ENCODE measurements at places on chromosomes 5 and 9.

GRCh38 chr5:154039458-154039829 is 677 bp downstream of the MFAP3 start:
- no peak for DNase-seq

DNA sequence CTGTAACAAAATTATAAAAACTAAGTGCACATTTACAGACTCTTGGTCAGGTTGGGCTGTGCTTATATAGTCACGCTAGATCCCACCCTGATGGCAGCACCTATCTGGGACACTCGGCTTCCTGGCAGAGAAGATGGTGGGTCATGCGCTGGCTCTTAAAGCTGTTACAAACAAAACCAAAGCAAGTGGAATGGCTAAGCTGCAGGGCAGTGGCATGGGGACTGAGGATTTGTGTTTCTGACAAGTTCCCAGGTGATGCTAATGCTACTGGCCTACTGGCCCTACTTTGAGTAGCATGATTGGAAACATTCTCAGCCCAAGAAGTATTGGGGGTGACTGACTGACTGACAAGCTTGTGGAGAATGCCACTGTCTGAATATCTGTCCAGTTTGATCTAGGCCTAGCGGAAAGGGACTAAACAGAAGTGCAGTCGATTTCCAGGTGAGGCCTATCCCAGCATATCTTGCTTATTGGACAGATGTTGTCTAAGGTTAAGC is 8.3 kb downstream of the BTF3 start:
- DNase-seq, result no peak

DNA sequence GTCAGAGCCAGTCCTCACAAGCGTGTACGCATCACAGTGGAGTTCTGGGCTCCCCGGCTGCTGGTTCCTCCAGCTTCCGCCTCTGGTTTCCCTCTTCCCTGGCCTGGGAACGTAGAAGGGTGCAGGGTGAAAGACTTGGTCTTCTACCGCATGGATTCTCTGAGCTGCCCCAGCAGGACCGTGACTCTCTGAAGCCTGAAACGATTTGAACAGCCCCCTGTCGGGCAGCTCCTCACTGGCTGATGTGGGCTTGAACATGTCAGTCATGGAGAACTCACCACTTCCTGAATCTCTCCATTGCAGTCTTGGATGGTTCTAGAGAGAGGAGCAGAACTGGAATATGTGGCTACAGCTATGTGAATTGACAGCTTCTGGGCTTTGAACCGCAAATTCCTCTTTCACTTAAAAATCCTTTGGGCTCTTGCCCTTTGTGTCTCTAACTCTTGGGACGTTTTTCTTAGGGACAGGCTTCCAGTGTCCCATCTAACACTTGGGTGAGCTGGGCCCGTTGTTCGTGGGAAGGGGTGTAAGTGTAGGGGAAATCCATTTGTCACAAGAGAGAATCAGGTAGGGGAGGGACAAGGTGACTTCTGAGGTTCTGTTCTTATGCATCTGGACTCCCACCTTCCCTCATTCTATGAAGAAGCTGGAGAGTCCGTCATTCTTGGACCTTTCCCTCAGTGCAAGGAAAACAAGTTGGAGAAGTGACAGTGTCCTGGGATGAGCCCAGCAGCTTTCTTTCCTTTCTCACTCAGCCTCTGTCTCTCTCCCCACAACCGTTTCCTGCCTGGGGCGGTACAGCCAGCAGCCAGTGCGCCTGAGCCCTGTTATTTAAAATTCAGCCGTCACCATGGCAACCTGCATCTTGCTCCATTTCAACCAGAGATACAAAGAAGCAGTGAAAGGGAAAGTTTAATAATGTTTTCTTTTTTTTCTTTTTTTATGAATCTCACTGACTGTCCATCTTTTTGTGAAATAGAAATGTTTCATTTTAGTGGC is 84.7 kb downstream of the PTTG1 start:
- DNase-seq, result peak; percentile 78

- DNase-seq, result no peak
Measured at GRCh38 chr9:127506814-127507750, 55.8 kb downstream of the LRSAM1 start.

- DNase-seq, result no peak
Measured at GRCh38 chr5:3010301-3010952, 258.9 kb upstream of the IRX2 start.

GRCh38 chr5:142644640-142645361 is 41.1 kb downstream of the FGF1 start:
- no peak for DNase-seq

- DNase-seq, result no peak
Measured at GRCh38 chr5:76099756-76100155, 16.6 kb downstream of the SV2C start.

GRCh38 chr5:173623296-173623771 is 6.9 kb upstream of the BOD1 start:
- DNase-seq, result no peak

- peak; percentile 42 for DNase-seq
Measured at GRCh38 chr9:126523611-126524111, 90.1 kb upstream of the LMX1B start.

DNA sequence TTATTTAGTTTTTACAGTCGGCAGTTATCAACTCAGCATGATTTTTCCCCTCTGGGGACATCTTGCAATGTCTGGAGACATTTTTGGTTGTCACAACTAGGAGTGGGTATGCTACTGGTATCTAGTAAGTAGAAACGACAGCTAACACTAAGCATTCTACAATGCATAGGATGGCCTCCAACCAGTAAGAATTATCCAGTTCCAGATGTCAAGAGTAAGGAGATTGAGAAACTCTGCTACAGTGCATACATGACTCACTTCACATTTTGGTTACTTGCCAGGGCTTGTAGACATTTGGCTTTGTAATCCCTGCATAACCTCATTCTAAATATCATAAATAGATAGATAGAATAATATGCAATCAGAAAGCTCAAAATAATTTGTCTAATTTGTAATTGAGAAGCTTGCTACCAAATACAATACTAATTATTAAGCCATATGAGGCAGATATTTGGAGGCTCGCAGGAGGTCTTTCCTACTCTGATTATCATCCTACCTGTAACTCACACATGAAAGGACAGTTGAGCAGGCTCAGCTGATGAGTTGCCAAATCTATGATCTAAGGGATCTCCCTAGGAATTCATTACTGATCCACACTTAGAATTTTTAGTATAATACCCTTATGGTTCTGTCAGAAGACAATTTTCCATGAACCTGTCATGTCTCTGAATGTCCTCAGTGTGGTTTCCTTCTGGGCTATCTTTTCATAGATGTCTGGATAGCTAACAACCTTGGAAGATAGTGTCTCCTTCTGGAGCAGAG is 346.9 kb upstream of the TLE4 start:
- no peak for DNase-seq

GRCh38 chr5:56610093-56610698 is 205.2 kb upstream of the MAP3K1 start:
- no peak for DNase-seq

DNA sequence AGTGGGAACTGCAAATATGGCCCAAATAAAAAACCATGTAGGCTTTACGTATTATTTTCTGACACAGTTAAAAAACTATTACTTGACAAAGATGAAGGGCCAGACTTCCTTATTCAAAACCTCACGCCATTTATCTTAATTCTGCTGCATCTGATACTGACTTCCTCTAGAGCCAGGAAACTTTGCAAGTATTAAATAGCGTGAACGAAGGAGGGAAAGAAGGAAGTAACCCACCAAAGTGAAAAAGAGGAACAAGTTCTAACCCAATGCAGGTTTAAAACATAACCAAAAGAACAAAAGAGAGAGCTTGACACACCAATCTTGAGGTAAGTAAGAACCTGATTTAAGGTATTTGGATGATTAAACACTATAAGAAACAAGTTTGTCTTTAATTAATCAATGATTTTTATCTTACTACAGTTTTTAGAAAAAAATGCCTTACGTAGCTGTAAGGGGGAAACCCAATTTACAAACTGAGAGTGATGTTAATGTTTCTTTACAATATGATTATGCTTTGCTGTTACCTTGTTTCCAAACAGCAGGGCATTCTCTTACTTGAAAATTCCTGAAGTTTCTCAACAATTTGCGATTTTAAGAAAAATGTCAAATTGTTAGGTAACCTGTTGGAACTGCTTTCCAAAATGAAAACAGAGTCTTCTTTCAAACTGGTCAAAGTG is at the start of gene GAPT:
Gene GAPT, plus strand, starts transcription at position 220 of the 677 bp plus-strand sequence. CDS start 3,102 bp downstream, outside the sequence.
- no peak for DNase-seq

DNA sequence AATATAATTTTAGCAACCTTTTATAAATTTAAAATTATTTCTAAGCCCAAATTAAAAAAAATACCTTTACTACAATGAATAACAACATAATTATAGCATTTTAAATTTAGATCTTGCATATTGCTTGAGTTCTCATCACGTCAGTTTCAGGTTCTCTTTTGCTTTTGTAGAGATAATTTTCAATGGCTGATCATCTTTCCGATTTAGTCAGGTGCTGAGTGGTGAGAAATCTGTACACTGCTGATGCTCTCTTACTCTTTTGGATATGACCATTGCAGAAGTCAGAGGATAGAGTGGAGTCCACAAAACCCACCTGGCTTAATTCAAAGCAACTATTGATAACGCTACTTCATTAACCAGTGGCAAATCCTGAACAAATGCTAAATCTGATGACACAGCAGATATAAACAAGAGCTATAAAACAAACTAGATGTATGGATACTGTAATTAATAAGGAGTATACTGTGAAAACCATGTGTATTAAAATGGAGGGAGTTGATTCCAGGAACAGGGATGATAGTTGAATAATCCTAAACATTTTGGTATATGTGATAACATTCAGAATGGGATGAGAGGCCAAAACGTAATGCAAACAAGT is 394.8 kb downstream of the CSNK1G3 start:
- no peak for DNase-seq

GRCh38 chr9:97831843-97832636 is 21.0 kb upstream of the FOXE1 start:
- DNase-seq, result no peak

GRCh38 chr5:8349855-8350254 is 480.9 kb downstream of the MTRR start:
- no peak for DNase-seq

DNA sequence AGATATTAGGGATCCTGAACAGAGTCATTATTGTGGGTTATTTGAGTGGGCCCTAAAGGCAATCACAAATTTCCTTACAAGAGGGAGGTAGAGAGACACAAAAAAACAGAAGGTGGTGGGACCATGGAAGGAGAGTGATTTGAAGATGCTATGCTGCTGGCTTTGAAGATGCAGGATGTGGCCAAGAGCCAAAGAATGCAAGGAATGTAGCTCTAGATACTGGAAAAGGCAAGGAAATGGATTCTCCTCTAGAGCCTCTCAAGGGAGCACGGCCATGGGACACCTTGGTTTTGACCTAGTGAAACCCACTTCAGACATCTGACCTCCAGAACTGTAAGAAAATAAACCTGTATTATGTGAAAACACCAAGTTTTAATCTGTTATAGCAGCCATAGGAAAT is 53.8 kb downstream of the TTC39B start:
- DNase-seq, result no peak

DNA sequence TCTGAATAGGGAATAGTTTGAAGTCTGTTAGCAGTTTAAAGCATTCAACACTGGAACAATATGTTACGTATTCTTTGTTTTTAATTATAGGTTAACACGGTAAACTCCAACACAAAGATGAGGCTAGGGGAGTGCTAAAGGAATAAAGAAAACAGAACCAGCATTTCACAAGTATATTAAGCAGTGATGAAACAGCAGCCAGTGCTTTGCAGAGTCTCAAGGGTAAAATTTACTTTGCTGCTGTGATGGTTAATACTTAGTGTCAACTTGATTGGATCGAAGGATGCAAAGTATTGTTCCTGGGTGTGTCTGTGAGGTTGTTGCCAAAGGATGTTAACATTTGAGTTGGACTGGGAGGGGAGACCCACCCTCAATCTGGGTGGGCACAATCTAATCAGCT is 30.0 kb upstream of the GSN start:
- no peak for DNase-seq

DNA sequence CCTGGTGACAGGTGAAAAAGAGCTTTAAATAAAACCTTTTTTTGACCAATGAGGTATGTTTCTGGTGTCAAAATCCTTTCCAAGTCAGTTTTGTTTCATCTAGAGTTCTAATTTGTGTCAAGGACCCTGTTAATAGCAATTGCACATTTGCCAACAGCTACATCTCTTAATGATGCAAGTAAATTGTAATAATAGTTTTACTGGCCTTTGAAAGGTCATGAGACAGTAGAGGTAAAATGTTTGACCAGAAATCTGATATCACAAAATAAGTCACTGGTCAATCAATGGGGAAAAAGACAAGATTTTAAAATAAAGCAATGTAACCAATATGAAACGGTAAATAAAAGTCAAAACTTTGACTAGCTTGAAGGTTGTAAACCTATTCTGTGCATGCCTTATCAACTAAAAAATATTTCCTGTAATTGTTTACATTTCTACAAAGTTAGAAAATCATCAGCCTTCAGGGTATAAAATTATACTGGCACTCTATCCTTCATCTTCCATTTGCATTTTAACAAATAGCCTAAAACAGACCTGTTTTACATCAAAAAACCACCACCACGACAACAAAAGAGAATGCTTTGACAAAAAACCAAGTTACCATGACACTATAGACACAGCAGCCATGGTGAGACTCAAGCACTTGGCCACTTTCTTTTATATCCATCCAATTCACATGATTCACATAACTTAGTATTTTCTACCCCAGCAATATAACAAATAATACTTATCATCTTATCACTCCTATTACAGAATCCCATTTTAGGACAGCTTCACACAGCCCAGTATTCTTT is 3.0 kb downstream of the NADK2 start:
- no peak for DNase-seq

GRCh38 chr5:163342306-163342705 is 95.1 kb upstream of the CCNG1 start:
- DNase-seq, result no peak

DNA sequence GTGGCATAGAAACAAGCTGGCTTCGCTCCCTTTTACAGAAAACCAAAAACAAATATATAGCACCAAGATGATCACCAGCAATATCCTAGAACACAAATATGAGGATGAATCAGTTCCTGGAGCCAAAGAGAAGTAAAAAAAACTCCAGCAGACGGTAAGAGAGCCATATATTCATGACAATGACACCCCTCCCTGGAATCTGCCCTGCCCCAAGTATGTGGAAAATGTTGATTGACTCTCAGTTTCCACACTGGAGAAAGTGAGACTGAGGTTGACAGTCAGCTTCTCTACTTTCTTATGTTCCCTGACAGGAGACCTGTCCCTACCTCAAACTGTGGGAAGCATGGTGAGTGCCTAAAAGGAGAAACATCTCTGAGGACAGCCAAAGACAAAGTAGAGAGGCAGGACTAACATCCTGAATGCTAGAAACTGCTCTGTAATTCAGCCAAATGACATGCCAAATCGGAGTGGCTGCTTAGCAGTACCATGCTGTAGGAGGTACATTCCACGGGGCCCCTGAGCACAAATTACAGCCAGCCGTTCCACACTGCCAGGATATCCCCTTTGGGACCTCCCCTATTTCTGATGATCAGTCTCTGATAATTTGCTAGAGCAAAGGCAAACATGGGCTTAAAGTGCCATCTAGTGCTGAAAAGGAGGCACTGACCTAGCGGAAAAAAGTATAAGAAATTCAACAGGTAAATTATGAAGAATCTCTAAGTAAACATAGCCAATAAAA is 424.0 kb upstream of the RGMB start:
- DNase-seq, result no peak

All from CD4-positive, alpha-beta T cell treated with Interleukin-6 at 100 ng/mL for 8 hours (primary cell).